NCI-H1105 (cell line): ENCODE measurements at places on chromosomes 3 and 15.

DNA sequence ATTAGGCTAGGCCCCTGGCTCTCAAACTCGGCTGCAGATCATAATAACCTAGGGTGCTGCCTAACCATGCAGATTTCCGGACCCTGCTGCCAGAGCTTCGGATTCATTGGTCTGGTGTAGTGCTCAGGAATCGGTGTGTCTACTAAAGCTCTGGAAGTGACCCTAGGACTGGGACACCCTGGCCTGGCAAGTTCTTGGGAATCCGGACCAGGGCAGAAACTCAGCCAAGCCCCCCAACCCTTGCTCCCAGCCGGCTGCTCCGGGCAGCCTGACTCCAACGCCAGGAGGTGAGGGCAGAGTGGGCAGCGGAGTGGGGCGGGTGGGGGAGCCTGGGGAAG is 23.0 kb downstream of the IGDCC3 start:
- DNase-seq, result no peak

DNA sequence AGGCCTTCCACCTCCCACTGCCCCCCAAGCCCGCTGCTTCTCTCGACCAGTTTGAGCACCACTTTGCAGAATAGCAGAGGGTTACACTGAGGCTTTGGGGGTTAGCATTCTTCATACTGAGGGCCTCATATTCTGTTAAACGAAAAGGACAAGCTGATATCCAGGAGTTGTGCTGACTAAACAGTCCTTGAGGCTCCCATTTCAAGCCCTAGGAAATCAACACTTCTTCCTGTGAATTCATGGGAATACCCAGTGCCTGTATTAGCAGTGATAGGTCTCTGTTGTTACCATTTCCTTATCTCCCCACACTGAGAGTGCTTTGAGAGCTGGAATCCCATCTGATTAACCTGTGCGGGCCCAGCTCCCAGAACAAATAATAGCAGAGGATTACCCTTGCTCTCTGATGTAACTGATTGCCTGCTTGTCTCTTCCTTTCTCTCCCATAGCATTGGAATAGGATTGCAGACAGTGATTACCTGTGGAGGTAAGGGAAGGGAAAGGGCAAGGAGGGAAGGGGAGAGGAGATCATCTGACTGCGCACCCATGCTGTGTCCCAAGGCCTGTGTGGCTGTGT is 930 bp downstream of the FBXW12 start:
- no peak for DNase-seq

GRCh38 chr15:101450403-101451265 is 38.9 kb downstream of the PCSK6 start:
- no peak for DNase-seq

DNA sequence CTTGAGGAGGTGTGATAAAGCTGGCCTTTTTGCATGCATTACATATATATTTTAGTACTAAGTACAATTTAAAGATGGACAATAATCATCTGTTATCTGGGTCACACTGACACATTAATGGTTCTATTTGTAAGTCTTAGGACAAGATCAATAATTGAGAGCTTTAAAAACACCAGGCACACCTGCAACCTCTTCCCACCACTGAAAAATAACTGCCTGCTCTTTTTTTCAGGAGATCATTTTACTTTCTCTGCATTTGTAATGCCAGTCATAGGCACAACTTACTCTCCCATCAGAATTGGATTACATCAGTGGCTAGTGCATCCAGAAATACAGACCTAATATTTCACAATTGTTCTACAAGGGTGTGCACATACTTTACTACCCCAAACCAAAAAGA is 149.8 kb downstream of the MECOM start:
- DNase-seq, result no peak

DNA sequence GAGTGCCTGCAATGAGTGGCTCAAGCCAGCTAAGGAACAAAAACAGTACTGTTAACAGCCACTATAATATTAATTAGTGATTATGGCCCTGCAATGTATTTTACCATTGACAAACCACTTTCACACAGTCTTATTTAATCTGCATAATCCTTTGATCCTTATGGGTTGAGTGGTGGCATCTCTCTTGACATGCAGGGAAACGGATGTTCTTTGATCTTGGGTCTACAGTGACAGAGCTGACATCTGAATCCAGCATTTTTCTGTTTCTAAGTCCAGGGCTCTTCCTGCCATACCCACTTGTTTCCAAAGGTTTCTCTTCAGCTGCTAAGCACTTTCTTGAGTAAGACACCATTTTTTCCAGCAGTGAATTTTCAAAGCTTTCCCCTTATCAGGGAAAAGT is 277.7 kb upstream of the ROPN1 start:
- DNase-seq, result no peak

GRCh38 chr3:24707936-24708335 is 213.3 kb upstream of the THRB start:
- DNase-seq, result no peak

DNA sequence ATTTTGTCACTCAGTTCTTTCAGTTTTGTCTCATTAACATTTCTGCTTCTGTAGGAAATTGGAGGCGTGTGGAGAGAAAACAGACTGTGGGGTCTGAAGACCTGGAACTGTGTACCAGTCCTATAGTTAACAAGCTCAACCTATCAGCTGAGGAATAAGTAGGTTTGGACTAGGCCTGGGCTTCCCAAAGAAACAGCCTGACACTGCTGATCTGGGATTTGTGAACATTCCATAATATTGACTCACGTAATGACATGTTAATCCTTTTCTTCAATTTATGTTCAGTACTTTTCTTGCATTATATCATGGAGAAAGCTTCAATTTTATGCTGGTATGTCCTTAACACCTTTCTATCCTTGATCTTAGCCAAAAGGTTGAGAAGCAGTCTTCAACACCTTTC is 181.6 kb upstream of the RORA start:
- no peak for DNase-seq
